A549 treated with CpdA at 1 μM for 4 hours (cell line): ENCODE measurements at places on chromosomes 13 and 19. TPM values are rescaled to one million over a fixed set of nuclear protein-coding genes. Genes with fewer than 3 reads are reported as not detected.

Gene PEAK3
- not detected in 5 replicates for total RNA-seq

Gene RFPL4AL1
- total RNA-seq, result not detected in 5 replicates

Gene KRTDAP
- total RNA-seq, result not detected in 5 replicates

Gene ZIM2
- not detected in 5 replicates for total RNA-seq

Gene USHBP1
- total RNA-seq, result not detected in 5 replicates

Gene FUT2
- not detected in 5 replicates for total RNA-seq

Gene NRTN
- total RNA-seq, result 0.27 to 0.96 TPM (median 0.58 TPM) in 5 replicates
